ENCODE measurements at places on chromosomes 13 and 19.

DNA sequence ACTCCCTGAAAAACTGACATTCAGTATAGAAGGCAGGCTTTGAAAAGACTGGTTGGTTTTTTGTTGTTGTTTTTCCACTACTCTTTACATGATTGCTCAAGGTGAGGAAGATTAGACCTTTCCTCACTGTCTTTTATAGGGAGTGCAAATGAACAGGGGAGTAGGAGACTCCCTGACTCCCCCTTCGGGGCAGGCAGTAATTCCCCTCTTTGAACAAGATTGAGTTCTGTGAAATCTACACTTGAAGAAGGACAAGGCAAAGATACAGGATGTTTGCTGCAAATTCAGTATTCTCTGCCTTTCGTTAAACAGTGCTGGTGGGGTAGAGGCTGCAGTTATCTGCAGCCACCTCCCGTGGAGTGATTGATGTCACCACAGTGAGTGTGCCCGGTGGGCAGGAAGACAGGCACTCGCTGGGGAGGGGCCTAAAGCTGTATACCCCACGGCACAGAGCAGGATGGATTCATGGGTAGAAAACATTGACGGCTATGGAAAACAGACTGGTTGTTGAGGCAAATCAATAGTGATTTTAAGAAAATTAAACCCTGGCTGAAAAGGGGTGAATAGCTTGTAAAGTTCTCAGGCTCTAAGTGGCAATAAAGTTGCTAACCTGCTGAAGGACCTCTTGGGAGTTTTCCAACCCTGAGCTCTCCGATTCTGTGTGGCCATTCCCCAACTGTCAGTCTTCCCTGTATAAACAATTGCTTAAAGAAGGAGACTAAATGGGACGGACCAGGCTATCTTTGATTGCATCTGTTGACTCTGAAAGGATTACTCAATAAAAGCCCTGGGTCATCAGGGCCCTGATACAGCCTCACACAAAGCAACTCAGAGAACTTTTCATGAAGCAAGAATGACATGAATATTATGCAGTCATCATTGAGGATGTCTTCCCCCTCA is 308.3 kb downstream of the TBC1D4 start:
- DNase-seq = no peak

GRCh38 chr19:50817941-50818858 is 5.4 kb downstream of the KLK1 start:
- no peak for DNase-seq

GRCh38 chr19:53977429-53977990 is 13.9 kb upstream of the CACNG6 start:
- DNase-seq = no peak

- DNase-seq = no peak
These were observed 233.1 kb downstream of the DCLK1 start for GRCh38 chr13:35898041-35898440.

GRCh38 chr13:106473154-106473553 is 62.3 kb downstream of the EFNB2 start:
- DNase-seq = no peak

Data from esophagus squamous epithelium (tissue), 5 donors.